ENCODE measurements at places on chromosomes 2 and 18.

- no peak for DNase-seq
Measured at GRCh38 chr2:47174733-47175361, 19.7 kb upstream of the STPG4 start.

GRCh38 chr18:67301592-67301991 is 214.9 kb downstream of the DSEL start:
- DNase-seq: no peak

DNA sequence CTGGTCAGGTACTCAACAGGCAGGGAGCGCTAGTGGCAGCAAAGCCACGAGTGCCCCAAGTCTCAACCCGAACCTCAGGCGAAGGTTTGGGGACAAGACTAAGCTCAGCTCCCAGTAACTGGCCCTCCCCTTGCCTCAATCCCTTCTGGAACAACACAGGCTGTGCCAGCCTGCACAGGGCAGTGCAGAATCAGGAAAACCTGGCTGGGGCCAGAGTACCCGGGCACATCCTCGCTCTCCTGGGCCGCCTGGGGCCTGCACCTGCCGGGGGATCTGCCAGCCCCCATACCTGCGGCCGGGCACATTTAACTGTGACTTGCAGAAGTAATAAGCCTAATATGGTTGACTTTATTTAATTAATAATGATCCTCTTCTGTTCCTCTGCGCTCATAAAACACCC is 60.6 kb downstream of the GBX2 start:
- DNase-seq: no peak

DNA sequence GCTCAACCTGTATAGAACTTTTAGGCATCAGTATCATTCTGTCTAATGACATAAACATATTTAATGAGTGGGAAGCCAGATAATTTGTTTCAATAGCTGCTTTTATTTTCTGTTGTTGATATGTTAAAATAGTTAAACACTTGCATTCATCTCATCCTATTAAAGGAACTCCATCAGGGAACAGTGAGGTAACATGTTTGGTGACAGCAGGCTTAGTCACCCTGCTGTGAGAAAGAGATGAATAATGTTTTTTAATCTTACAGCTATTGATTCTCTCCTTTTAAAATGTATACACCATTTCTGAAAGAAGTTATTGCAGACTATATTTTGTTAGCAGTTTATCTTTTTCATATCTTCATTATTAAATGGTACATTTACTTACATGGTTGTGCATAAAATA is 123.3 kb upstream of the CWC22 start:
- no peak for DNase-seq

DNA sequence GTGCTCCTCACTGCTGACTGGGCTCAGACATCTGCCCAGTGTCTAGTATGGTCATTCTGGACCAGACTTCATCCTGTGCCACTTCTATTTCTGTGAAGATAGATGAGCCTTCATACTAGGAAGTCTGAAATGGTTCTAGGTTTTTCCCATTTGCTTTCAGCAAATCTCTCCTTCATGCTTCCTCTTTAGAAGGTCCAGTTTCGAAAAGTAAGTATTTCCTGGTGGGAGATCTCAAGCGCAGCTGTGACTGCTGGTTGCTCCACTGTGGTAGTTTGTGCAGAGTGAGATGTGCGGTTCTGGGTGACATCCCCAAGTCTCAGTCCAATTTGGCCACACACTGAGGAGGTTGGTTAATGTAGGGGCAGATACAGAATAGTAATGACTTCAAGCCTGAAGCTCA is 14.4 kb downstream of the IL36B start:
- peak; percentile 80 for DNase-seq

DNA sequence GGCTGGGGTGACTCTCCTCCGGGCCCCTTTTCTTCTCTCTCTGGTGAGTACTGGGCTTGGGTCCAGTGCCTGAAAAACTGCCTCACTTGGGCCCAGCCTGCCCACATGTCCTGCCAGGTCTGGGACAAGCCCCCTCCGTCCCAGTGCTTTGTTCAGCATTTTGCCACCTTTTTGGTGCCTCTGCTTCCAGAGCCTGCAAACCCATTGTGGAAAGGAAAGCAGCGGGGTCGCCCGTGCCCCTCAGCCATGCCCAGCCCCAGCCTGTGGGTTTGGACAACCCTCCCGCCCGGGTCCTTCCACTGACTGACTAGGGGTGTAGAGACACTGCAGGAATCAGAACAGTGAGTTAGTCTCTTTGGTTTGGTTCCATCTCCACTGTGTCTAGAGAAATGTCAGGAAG is 140.7 kb upstream of the ALKAL2 start:
- no peak for DNase-seq

- no peak for DNase-seq
Measured at GRCh38 chr2:50714089-50714488, 317.8 kb downstream of the NRXN1 start.

- DNase-seq: no peak
Measured at GRCh38 chr18:32267463-32267862, 77.6 kb downstream of the MEP1B start.

DNA sequence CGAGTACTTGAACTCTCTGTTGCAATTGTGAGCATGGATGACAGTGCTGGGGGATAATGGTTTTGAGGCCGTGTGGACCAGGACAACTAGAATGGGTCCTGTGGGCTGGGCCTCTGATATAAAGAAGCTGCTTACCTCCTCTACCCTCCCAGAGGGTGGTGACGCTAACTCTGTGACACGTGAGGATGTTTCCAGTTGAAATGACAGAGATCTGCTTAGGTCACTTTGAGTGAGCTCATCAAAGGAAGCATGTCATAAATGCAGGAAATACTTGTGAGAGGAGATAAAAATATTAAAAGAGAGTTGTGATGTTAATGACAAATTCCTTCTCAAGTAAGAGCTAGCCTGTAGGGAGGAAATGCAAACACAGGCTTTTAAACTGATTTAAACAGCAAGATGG is 16.4 kb downstream of the RMC1 start:
- DNase-seq: peak; percentile 47

- DNase-seq: no peak
Measured at GRCh38 chr2:157572725-157573124, 55.9 kb downstream of the ACVR1C start.

- DNase-seq: no peak
Measured at GRCh38 chr2:241535871-241536655, 22.5 kb upstream of the BOK start.

DNA sequence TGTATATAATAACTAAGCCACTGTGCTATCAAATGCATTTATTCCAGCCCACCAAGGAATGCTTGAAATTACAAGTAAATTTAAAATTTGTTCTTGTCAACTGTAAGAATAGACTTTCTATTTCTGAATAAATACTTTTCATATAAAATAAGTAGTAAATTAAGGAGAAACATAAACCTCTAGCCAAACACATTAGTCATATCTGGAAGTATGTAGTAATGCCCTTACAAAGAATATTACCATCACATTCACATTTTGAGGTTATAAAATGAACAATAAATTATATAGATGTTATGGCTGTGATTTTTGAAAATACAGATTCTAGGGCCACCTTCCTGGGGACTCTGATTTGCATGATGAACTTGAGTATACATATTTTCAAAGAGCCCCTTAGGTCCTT is 54.7 kb downstream of the SERPINB7 start:
- DNase-seq: no peak

Data from inflammatory macrophage treated with lipopolysaccharide for 1 hour (primary cell).